Fibroblast of skin of abdomen (primary cell): ENCODE measurements at places on chromosomes 7 and 10.

DNA sequence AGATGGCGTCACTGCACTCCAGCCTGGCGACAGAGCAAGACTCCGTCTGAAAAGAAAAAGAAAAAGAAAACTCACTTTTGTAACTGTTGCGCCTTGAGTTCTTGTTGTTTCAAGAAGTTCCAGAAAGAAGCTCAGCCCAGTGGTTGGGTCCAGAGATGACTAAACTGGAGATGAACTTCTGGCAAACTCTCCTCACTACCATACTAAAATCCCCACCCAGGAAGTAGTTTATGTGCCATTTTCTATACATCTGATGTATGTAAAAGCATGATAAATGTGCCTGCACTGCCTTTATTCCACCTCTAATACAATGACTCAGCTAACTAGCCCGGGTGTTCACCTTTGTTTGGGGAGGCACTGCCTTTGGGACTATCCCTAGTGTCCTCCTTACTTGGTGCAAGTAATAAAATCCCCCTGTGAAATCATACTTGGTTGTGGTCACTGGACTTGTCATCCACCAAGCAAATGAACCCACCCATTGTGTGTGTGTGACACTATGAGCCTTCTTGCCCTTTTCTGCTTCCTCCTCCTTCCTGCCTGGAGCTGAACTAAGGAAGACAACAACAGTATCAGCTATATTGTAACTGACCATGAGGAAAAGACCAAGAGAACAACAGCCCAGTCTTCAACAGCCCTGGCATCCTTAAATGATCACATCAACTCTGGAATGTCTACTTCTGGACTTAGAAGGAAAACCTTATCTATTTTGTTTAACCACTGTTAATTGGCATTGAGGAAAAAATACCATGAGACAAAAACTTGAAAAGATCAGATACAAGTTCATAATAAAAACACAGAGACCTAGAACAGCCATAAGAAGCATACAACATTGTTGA is 33.6 kb downstream of the JMJD1C start:
- DNase-seq = no peak

GRCh38 chr7:31304446-31304845 is 36.1 kb downstream of the NEUROD6 start:
- DNase-seq = no peak

DNA sequence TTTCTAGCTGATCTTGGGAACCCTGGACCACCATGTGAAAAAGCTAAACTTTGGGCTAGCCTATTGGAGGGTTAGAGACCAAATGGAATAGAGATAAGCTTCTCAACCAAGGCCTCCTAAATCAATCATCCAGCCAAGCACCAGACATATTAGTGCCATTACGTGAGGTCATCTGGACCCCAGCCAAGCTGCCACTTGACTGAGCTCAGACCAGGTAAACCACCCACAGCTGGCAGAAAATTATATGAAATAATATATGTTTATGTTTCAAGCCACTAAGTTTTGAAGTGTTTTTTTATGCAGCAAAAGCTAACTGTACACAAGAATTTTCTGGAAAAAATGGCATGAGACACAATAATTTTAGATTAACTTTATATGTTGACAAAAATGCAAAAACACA is 82.6 kb upstream of the PCGF5 start:
- DNase-seq = no peak

DNA sequence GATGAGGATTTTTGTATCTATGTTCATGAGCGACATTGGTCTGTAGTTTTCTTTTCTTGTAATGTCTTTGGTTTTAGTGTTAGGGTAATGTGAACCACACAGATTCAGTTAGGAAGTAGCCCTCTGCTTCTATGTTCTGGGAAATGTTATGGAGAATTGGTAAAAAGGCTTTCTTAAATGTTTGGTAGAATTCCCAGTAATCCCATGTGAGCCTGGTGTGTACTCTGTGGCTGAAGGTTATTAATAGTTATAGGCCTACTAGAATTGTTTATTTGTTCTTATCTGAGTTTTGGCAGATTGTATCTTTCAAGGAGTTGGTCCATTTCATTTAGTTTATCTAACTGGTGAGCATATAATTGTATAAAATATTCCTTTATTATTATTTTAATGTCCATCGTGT is 484.6 kb upstream of the GHITM start:
- DNase-seq = no peak

- no peak for DNase-seq
Observed at GRCh38 chr10:29610876-29611647, 23.7 kb downstream of the SVIL start.

DNA sequence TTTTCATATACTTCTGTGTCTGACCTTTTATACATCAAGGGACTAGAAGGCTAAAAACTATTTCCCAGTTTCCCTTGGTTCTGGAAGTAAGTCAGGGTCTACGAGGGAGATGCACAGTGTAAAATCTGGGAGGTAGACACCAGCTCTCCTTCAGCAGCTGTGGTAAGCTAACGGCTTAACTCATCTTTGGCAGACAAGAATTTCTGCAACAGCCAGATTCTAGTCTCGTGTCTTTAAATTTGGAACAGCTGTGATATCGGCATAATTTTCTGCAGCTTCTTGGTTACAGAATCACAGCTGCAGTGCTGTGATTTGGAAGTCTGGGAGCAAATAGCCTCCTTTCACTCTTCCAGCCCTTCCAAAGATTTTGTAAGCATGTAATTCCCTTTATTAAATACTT is 37.4 kb upstream of the ABCB4 start:
- peak; percentile 25 for DNase-seq

DNA sequence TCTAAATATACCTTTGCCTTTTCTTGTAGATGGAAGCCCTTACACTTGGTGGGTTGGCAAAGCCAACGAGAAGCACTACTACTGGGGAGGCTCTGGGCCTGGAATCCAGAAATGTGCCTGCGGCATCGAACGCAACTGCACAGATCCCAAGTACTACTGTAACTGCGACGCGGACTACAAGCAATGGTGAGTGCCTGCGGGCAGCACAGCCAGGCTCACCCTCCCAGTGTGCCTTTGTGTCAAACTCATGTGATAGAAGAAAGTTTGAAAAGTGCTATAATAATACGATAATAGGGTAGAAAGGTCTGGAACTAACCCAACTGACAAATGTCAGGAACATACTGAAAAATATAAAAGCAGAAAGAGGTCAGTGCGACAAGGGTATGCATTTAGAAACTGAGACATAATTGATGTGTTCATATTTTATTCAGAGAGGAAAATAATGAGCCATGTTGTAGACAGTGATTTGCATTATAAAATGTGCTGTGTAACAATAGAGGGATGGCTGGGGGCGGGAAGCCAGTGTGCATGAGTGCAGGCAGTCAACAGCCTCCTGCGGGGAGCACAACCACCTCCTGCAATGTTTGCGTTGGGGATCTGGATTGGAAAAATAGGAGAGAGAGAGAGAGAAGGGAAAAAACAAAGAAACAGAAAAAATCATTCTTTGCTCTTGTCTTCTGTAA is 686.9 kb upstream of the C7orf33 start:
- DNase-seq = no peak

GRCh38 chr7:3042861-3043489 is 692 bp downstream of the CARD11 start:
- no peak for DNase-seq

DNA sequence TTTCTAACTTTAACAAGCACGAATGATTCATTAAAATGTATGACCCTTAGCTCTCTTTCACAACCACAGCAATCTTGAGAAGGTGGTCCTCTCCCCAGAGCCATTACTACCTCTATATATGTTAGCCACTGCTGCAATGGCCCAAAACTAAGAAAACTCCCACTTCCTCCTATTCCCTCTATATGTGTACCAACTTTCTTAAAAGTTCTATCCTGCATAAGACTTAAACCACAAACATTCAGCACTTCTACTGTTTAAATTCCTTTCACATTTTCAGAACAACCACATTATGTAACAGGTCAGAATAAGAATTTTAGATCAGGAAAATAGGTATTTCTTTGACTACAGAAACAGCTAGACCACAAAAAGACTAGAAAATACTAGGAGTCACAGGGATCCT is 36.2 kb downstream of the WASL start:
- peak; percentile 72 for DNase-seq

- no peak for DNase-seq
Observed at GRCh38 chr10:126948355-126949160, 43.3 kb downstream of the DOCK1 start.

DNA sequence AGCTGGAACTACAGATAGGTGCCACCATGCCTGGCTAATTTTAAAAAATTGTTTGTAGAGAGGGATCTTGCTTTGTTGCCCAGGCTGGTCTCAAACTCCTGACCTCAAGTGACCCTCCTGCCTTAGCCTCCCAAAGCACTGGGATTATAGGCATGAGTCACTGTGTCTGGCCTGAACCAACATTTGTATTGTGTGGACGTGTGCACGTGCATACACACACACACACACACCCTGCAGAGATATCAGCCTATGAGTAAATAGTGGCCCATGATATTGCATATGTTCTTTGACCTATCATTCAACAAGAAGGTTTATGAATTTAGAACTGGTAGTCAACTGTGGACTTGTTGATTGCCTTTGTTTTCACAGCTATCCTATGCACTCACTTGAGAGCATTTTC is 161.6 kb downstream of the BAMBI start:
- no peak for DNase-seq

DNA sequence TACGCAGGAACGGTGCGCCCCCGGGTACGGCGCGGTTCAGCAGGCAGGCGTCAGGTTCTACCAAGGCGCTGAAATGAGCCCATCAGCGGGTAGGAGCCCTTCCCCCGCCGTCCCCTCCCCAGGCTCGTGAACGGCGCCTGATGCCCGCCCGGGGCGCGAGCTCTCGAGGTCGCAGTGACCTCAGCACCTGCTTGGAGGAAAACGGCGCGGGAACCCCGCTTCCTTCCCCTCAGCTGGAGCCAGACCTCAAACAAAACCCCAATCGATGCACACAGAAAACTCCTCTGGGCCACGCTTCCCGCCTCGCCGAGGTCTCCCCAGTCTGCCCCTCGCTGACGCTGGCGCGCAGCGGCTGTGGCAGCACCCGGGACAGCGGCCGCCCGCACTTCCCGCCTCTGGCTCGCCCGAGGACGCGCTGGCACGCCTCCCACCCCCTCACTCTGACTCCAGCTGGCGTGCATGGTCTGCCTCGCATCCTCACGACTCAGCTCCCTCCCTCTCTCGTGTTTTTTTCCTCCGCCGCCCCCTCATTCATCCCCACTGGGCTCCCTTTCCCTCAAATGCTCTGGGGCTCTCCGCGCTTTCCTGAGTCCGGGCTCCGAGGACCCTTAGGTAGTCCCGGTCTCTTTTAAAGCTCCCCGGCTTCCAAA is 514 bp upstream of the GAD2 start:
- DNase-seq = peak; percentile 4

DNA sequence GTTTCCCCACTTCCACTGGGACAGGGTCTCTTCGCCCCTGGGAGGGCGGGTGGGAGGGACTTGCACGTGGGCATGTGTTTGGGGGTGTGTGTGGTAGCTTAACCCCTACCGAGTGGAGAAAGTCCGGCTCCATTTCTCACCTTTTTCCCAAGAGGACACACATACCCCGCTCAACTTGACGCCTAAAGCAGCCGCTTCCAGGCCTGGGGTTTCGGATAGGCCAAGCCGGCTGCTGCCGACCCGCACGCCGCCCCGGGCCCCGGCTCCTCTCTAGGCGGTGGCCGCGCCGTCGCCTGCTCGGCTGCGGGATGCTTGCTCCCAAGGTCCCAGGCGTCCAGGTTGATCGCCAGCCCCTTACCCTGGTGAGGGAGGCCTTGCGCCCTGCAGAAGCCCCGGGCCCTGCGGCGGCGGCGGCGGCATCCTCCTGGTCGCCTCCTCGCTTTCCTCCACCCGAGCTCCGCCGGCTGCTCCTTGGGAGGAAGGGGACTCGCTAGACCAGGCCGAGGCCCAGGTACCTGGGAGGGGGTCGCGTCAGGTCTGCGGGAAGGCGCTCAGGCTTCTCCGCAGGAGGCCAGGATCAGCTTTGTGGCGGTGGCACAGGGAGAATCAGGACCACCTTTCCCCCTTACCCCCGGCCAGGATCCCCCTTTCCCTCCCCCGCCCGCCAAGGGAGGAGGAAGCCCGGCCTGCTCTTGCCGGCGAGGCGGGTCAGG is 3.2 kb upstream of the GATA3 start:
- DNase-seq = no peak

- no peak for DNase-seq
Observed at GRCh38 chr7:14424675-14425074, 435.2 kb upstream of the ETV1 start.

GRCh38 chr7:42671627-42672026 is 240.2 kb downstream of the C7orf25 start:
- DNase-seq = peak; percentile 81

DNA sequence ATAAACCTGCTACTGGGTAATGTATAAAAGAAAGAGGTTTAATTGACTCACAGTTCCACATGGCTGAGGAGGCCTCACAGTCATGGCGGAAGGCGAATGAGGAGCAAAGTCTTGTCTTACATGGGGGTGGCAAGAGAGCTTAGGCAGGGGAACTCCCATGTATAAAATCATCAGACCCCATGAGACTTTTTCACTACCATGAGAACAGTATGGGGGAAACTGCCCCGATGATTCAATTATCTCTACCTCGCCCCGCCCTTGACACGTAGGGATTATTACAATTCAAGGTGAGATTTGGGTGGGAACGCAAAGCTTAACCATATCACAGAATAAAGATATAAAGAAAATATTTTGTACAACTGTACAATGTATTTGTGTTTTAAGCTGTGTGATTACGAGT is 39.4 kb upstream of the PLCE1 start:
- DNase-seq = no peak

GRCh38 chr10:130570074-130570473 is 433.9 kb downstream of the GLRX3 start:
- DNase-seq = no peak

DNA sequence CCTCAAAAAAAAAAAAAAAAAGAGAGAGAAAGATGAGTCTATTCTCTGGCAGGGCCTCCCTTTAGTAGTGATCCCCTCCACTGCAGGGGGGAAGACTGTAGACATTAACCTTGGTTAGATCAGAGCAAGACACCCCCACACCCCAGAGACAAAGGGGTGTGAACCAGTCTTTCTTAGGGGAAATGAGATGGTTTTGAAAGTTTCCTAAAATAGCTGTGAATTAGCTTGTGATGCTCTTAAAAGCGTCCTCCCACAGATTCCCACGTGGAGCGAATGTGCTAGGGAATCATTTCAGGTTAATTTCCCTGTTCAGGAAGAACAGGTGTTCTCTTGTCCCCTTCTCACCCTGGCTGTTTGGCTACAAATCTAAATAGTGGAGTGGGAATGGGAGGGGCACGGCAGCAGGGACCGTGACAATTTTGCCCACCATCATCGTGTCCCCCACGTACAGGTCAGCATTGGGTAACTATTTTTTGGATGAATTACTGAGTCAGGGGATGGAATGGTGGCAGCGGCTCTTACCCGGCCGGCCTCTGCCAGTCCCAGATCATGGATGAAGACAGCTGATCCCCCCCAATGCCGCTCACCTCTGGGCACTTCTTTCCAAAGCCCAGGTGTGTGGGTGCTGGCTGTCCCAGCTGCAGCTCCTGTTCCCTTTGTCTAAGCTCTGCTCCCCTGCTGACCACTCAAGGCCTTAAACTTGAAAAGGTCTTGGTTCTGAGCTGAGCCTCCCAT is 152.9 kb downstream of the CCDC3 start:
- DNase-seq = no peak

GRCh38 chr10:27949528-27950241 is 49.2 kb downstream of the ODAD2 start:
- no peak for DNase-seq

- no peak for DNase-seq
Observed at GRCh38 chr10:130957423-130957822, 354.1 kb downstream of the TCERG1L start.

- no peak for DNase-seq
Observed at GRCh38 chr10:88702848-88703597, 3.0 kb upstream of the LIPK start.
